ENCODE measurements at places on chromosomes 6 and 20. TPM values are rescaled to one million over a fixed set of nuclear protein-coding genes. Genes with fewer than 3 reads are reported as not detected.

- no peak for DNase-seq
Observed at GRCh38 chr6:148157841-148158240, 184.8 kb upstream of the SASH1 start.

- no peak for DNase-seq
Observed at GRCh38 chr6:25042536-25042935, 106.8 kb upstream of the RIPOR2 start.

GRCh38 chr6:105587349-105588122, 184.7 kb upstream of the PREP start:
- DNase-seq = no peak

- no peak for DNase-seq
Observed at GRCh38 chr20:55919319-55919718, 86.0 kb downstream of the CBLN4 start.

GRCh38 chr20:21548390-21549035, 34.6 kb upstream of the NKX2-2 start:
- no peak for DNase-seq

- no peak for DNase-seq
Observed at GRCh38 chr6:165599596-165600487, 63.2 kb downstream of the PDE10A start.

DNA sequence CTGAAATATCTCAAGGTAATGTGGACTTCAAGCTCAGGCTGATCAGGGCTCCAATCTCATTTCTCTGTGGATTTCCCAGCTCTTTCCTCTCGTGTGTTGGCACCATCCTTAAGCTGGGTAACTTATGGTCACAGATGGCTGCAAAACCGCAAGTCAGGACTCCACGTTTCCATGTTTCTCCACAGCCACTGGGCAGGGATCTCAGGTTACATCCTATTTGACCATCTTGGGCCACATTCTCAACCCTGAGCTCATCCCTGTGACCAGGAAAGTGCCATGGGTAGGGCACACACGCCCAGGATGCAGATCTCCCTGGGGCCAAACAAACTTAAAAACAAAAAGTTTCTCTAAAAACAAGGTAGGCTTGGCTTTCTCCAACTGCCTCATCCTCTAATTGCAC, 15.4 kb downstream of the RPS6KA2 start:
- DNase-seq = no peak

DNA sequence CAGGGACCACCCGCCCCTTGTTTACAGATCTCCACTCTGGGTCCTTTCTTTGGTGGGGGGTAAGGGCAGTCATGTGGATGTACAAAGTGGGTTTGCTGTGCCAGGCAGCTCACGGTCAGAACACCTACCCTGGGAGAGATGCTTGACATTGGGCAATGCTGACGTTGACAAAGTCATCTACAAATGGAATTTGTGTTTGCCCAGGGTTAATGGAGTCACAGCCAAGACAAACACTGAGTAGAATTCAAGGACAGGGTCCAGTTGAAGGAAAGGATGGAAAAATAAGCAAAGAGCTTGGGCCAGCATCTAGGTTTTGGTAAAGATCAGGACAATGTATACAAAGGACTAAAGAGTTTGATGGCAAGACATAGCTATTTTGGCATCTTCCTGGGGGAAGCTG, 54.7 kb downstream of the MOCS1 start:
- no peak for DNase-seq

DNA sequence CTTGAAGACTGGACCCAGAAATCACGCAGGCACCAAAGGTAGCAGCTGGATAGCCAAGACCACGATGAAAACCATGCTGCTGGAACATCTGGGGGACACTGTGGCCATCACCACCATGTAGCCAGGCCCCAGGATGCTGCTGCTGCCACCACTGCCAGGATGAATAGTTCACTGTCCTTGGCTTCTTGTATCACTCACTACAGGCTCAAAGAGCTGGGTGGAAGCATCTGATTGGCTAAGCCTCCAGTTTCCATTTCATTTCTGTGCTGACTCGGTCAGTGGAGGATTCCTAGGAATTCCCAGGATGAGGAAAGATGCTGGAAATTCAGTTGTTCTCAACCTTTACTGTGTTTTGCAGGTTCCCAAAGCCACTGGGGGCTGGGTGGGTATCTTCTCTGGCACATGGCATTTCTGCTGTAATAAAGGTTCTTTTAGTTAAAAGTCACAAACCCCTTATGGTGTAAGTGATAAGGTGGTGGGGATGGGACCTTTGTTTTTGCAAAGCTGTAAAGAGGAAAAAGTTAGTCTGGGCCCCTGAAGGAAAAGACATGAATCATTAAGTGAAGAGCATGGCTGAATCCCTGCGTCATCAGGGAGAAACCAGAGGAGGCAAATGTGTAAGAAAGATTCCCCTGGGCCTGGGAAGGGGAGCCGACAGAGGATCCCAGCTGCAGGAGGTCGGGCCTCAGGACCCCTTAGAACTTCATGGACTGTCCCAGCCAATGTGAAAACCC, 75.6 kb upstream of the RNF24 start:
- DNase-seq = no peak

Gene ZDHHC14
- 10.2 TPM for total RNA-seq

Gene TASP1
- 22.4 TPM for total RNA-seq

Gene TSBP1
- not detected for total RNA-seq

Gene NR2E1
- not detected for total RNA-seq

Gene TUBB2B
- 55.6 TPM for total RNA-seq

Gene HTR1B
- 0.79 TPM for total RNA-seq

Gene CASS4
- 1.9 TPM for total RNA-seq

Gene CAP2
- 19.0 TPM for total RNA-seq

Gene LY6G6C
- total RNA-seq = not detected
